Bronchial epithelial cell (primary cell): ENCODE measurements at places on chromosomes 3 and 15.

GRCh38 chr3:82495655-82496054, 734.2 kb upstream of the GBE1 start:
- no peak for DNase-seq

GRCh38 chr15:52699457-52699856, 20.3 kb upstream of the ATOSA start:
- DNase-seq = no peak

- DNase-seq = no peak
Measured at GRCh38 chr15:62553911-62554563, 389.0 kb upstream of the C2CD4B start.

DNA sequence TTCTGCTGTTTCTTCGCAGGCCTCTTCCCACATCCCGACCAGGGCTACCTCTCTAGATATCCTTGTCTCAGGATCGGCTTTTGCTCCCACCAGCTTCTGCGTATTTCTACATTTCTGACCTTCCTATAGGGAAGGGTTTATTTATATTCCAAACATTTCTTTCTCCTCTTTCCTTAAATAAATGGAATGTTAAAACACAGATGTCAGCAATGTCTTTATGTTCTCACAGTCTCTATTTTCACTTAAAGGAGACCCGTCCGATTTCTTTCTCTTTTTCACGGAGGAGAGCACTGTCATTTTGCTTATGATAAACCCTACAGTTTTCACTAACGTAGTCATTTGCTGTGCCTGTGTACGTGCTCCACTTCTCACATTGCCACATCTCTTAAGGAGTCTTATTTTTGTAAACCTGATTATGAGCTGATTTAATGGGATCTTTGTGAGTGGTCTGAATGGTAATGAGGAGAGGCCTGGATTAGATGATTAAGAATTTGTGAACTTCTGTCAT, 630 bp downstream of the KIF15 start:
- peak; percentile 30 for DNase-seq

- DNase-seq = no peak
Measured at GRCh38 chr3:156598413-156598812, 43.5 kb upstream of the SSR3 start.

GRCh38 chr3:56424336-56424735, 43.9 kb downstream of the ERC2 start:
- DNase-seq = no peak

DNA sequence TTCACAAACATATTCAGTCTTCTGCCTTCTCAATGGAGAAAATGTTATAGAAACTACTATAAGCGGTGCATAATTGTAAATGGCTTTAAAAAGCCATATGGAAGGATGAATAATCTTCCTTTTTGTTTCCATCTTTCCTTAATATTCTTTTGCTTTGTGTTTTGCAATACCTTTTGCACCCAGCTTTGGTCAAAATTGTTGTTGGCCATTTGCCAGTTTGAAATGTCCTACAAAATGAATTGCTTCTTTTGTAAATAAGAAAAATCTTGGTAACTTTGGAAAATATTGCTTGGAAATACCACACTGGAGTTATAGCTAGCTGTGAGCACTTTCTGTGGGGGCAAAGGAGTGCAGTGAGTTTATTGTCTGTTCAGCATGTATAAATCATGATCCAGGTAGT, 93.5 kb upstream of the NR2F2 start:
- no peak for DNase-seq

DNA sequence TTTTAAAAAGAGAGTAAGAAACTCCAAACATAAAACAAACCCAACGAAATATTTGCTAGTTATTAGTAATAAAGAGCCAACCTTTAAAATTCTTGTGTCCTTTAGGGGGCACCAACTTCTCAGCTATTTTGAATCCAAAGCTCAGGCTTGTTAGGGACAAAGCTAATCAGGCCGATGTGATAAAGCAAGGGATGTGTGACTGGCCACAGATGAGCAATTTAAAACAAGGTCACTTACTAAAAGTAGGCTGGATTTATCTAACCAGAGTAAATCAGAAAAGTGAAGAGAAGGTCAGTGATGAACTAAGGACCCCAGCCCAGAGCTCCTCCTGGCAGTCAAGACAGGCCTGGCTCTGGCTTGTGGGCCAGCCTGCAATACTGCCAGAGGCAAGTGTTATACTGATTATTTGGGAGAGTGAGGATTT, 108.5 kb downstream of the CYP19A1 start:
- peak; percentile 41 for DNase-seq

- peak; percentile 13 for DNase-seq
Measured at GRCh38 chr3:121481106-121481880, 64.5 kb downstream of the POLQ start.

GRCh38 chr3:111617912-111618601, 22.9 kb upstream of the ZBED2 start:
- DNase-seq = peak; percentile 20

GRCh38 chr3:77102951-77103769, 63.3 kb downstream of the ROBO2 start:
- DNase-seq = peak; percentile 1

GRCh38 chr15:55712363-55712762, 30.6 kb downstream of the PRTG start:
- no peak for DNase-seq

DNA sequence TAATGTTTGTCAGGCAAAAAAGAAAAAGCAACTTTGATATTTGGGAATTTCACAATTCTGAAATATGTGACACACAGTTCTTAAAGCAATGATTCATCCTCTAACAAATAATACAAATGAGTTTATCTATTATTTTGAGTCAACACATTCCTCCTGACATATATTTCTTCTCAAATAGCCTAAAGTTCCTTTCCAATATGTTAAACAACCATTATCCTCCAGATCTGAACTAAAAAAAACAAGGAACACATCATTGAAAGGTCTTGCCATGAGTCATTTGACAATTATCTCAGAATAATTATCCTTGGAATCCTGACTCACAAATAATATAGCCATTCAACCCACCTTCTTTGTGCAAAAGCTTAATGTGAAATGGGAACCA, 208.7 kb upstream of the CDIN1 start:
- peak; percentile 86 for DNase-seq

- DNase-seq = no peak
Measured at GRCh38 chr15:74389241-74390048, 22.0 kb upstream of the CYP11A1 start.

DNA sequence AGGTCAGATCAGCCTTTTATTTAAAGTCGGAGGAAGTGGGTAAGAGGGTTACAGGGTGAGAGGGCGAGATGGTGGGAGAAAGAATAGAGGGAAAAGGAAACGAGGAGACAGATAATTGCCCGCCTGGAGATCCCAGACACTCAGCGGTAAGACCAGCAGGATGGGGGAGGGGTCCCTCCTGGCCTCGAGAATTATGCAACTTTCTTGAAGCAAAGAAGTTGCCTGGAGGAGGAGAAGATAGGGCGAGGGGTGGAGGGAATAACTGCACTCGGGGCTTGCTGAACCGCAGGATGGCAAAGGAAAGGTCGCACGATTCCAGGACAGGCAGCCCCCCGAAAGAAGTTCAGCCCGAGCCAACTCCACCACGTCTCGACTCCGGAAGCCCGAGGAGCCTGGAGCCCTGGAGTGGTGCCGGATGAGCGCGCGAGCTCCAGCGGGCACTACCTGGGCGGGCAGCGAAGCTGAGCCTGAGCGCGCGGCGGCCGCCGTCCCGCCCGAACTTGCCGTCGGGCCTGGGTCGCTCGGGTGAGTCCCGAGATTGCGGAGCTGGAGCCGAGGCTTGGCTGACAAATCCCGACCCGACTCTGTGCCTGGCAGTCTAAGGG, 402 bp downstream of the WWTR1 start:
- DNase-seq = peak; percentile 66

DNA sequence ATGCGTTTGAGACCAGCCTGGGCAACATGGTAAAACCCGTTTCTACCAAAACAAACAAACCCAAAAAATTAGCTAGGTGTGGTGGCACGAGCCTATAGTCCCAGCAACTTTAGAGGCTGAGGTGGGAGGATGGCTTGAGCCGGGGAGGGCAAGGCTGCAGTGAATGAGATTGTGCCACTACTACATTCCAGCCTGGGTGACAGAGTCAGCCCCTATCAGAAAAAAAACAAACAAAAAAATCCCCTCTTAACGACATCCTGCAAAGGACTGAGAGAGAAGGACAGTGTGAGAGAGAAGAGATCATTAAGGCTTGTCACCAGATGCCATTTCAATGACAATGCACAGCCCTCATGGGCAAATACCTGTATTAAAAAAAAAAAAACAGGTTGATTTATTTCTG, 266.7 kb upstream of the ATP10A start:
- DNase-seq = no peak

GRCh38 chr15:73028831-73029451, 23.3 kb upstream of the NEO1 start:
- DNase-seq = no peak

DNA sequence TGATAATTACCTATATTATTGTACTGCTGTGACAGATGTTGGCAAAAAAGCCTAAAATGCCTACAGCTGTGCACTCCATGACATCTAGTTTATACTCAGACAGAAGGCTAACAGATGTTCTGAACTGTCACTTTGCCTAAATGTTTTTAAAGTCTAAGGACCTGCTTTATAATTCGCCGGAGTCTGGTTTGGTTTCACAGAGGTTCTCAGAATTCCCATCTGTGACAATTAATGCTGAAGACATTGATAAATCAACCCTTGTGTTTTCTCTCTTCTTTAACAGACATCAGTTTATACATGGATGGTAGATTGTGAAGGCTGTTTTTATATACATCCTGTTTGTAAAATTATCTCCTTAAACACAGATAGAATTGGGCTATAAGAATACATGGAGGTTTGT, 19.8 kb upstream of the SOX2 start:
- DNase-seq = no peak

DNA sequence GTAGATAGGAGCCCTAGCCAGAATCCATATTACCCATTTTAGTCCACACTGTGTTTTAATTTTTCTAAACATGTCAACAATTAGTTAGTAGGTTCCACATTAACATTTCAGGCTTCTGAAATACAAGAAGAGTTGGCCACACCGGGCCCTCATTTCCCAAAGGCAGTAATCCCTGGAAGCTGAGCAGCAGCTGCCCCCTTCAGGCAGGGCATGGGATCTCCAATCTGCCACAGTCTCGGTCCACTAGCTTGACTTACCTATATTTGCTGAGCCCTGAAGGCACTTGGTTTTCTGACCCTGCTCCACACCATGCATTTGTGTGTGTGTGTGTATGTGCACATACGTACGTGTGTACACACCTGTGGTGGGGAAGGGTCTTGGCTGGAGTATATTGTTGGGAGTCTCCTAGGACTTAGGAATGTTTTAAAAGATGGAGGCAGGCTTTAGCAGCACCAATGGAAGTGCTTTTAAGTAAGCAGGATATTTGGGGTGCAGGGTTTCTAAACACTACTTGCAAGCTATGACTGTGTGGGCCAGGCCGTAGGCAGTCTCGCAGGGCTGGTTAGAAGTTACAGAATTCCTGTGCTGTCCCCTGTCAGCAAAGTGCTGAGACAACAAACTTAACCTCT, 71.2 kb upstream of the SOX14 start:
- DNase-seq = peak; percentile 18

DNA sequence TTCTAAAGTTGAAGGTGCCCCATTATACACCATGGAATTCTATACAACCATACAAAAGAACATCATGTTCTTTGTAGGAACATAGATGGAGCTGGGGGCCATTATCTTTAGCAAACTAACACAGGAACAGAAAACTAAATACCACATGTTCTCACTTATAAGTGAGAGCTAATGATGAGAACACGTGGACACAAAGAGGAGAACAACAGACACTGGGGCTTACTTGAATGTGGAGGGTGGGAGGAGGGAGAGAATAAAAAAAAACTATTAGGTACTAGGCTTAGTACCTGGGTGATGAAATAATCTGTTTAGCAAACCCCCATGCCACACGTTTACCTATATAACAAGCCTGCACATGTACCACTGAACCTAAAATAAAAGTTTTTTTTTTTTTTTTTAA, 342.7 kb downstream of the PLCL2 start:
- peak; percentile 39 for DNase-seq

- DNase-seq = no peak
Measured at GRCh38 chr3:106261396-106261795, 392.6 kb upstream of the CBLB start.

DNA sequence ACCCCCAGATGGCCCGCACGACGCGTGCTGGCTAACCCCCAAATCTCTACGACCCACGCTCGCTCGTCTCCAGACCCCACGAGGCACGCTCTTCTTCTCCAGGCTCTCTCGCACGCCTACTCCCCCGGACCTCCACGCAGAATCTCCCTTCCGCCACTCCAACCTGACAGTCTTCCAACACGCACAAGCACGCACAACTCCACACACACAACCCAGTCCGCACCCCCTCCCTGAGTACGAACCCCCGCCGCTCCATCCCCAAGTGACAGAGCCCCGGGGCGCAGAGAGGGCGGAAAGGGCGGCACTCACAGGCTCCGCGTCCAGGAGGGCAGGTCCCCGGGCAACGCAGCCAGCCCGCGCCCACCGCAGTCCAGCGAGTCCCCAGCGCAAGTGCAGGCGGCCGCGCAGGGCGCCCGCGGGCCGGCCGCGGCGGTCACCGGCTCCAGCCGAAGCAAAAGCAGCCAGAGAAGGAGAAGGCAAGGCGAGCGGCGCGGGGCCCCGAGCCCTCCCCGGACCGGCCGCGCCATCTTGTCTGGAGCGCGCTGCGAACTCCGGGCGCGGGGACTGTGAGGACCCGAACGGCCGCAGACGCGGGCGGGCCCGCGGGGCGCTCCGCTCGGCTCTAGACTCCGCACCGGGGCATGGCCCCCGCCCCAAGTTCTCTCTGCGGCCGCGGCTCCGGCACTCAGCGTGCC, 794 bp downstream of the LRIG1 start:
- DNase-seq = no peak

DNA sequence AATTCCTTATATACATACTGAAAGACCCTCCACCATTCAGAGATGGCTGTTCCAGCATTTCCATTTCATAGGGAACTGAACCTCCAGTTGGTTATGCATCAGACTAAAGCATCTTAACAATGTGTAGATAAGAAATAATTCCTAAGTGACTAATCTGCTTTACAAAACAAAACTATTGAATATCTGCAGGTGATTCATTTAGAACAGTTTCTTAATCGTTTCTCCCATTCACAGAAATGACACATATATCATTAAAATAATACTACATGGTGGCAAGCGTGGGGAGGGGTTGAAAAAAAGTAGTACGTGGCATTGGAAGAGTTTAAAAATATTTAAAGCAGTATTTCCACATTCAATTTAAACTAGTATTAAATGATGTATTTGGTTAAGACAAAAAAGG, 19.5 kb downstream of the COPS2 start:
- peak; percentile 85 for DNase-seq

DNA sequence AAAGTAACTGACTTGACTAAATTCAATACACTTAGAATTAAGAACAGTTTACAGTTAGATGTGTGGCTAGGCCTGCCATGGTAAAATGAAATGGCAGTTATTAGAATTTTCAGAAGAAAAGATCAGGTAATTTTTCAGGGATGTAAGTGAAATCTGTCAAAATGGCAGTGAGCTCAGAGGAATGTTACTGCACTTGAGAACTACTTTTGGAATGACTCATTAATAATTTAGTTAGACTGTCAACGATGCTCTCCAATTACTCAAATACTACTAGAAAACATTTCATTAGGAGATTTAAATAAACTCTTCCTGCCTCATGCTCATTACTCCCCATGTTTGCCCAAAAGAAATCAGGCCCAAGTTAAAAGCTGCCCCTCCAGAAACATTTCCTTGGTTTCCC, 84.4 kb downstream of the RFTN1 start:
- peak; percentile 25 for DNase-seq

- no peak for DNase-seq
Measured at GRCh38 chr3:147428754-147429153, 19.6 kb downstream of the ZIC1 start.

- peak; percentile 30 for DNase-seq
Measured at GRCh38 chr3:39910826-39911464, 101.5 kb downstream of the MYRIP start.
